ENCODE measurements at places on chromosomes 6 and 20.

GRCh38 chr6:112865131-112865530, 518.0 kb downstream of the RFPL4B start:
- no peak for DNase-seq

- no peak for DNase-seq
Observed at GRCh38 chr20:3550837-3551236, 80.0 kb downstream of the ATRN start.

- DNase-seq: no peak
Observed at GRCh38 chr6:41858703-41859102, 36.5 kb downstream of the USP49 start.

DNA sequence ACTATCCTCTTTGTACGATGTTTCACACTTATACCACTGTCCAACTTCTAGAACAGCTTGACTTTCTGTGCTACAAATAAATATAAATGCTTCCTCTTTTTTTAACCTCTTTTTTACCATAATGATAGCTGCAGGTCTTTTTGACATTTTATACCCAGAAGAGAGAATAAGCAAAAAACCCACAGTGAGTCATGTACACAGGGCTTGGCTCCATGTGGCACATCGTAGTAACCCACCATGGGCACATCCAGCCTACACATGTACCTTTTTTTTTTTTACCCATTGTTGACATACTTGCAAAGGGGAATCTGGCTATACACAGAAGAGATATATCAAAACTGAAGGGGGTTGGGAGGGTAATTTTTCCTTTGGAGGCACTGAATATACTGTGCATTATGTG, 59.5 kb upstream of the RSPO3 start:
- no peak for DNase-seq

All from AG08395 (cell line).